Stromal cell of bone marrow (primary cell): ENCODE measurements at places on chromosomes 16 and 17.
A peak's percentile ranks its signal among the peaks of the same experiment; 100 is the strongest.

DNA sequence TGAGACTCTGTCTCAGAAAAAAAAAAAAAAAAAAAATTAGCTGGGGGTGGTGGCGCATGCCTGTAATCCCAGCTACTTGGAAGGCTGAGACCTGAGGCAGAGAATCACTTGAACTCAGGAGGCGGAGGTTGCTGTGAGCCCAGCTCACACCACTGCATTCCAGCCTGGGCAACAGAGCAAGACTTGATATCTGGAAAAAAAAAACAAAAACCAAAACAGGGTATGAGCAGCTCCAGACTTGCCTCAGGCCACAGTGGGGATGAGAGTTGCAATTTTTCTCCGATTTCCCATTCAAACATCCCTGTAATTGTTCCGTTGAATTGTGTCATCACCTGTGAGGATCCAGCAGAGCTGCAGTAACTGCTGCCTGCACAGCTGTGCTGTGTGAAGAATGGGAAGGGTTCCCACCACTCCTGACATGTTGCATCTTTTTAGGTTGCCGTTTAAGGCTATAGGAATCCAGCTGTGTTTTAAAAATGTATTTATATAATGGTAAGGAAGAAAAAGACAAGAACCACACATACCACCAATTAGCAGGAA lies 150.0 kb downstream of the VPS53 start:
- DNase-seq: no peak

DNA sequence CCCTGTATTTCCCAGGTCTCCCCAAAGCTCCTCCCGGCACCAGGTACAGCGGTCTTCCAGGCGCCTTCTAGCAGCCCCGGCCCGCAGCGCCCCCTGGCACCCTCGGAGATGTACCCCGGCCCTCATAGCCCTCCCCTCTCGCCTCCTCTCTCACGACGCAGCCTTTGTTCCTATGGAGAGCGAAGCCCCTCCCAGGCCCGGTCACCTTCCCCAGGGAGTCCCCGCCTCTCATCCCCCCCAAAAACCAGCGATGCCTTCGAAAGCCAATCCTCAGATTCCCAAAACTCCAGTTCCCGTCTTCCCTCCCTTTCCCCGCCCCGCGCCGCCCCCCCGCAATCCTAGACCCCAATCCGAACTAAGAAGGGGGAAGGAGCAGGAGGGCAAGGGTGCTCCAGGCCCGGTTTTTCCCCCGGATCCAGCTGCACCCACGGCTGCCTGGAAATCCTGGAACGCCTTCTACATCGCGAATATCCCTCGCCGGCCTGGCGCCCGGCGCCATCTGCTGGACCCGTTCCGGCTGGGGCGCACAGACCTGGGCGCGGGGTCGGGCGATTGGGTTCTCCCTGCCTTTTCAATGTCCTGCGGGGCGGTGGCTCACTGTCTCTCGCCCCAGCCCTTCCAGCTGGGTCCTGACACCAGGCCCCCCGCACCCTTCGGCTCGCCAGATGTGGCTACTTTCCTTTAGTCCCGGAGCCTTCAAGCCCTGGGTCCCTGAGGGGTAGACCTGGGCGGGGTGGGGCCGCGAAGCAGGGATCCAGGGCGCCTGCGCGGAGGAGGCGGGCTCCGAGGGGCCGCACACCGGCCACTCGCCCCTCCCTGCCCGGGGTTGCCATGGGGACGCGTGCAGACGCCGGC lies at the start of gene DNAH2:
TSS of gene DNAH2 (plus strand) at position 844 of the 855 bp plus-strand sequence. CDS start 1,991 bp downstream, outside the sequence.
- peak; percentile 78 for DNase-seq

DNA sequence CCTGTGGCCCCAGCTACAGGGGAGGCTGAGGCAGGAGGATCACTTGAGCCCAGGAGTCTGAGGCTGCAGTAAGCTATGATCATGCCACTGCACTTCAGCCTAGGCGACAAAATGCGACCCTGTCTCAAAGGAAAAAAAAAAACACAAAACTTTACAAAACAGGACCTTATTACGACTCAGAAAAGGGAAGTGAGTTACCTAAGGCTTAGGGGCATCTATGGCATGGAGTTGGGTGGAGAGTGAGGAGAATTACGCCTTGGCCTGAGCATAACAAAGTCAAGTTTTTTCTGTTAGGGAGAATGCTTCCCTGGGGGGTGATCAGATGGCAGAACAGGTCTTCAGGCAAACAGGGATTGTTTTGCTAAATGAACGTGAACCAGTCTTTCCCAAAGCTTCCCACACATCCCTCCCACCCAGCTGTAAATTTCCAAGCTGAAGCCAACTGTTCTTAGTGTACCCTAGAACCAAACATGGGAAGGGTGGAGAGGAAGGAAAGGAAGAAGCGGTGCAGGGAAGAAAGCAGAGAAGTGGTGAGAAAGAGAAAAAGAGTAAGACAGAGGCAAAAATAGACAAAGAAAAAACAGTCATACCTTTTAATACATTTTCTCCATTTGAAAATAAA lies 24.6 kb upstream of the TNRC6C start:
- DNase-seq: no peak

GRCh38 chr16:75947626-75948239 lies 221.4 kb upstream of the CPHXL start:
- DNase-seq: no peak

DNA sequence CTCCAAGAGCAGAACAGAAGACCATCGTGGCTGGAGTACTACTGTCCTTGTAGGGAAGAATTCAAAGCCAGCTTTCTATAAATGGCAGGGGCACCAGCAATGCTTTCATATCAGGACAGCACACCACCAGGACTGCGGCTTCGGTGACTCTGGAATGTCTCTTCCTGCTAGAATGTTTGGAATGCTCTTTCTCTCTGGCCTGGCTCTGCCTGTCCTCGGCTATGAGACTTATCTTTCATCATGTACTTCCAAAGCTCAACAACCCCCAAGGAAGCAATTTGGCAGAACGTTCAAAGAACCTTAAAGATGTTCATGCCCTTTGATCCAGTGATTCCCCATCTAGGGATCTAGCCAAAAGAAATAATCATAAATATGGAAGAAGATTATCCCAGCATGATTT lies 52.7 kb upstream of the NOG start:
- no peak for DNase-seq

DNA sequence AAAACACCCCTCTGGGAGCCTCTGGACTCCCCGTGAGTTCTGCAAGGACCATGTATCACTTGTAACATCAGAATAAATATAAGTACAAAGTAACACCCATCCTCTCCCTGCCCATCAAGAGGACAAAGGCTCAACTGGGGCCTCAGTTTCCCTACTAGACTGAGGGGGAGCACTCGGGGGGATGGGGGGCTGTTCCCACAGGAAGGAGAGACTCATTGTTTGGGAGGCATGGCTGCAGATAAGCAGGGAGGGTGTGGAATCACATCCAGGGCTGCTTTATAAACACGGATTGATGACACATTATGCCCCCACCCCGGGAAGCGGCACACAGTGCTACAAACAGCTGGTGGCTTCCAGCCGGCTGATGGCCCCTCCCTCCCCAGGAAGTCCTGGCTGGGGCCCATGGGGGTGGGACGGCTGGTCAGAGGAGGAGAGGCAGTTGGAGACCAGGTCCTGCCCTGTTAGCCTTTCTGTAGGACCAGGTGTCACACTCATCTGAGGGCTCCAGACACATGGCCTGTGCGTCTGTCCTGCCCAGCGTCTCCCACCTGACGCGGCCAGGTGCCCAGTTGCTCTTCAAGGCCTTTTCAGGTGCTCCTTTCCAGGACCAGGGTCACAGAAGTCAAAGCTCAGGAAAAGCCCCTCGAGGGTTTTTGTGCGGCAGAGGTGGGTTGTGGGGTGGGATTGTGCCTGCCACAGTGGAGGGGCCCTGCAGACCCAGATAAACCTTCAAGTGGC lies 1.3 kb upstream of the MPG start:
- DNase-seq: peak; percentile 71
